D721Med (cell line): ENCODE measurements at places on chromosomes 7 and 10.

- DNase-seq = no peak
These were observed 39.6 kb downstream of the PPIF start for GRCh38 chr10:79386637-79387465.

GRCh38 chr10:119259345-119259744 is 52.0 kb downstream of the GRK5 start:
- DNase-seq = no peak

DNA sequence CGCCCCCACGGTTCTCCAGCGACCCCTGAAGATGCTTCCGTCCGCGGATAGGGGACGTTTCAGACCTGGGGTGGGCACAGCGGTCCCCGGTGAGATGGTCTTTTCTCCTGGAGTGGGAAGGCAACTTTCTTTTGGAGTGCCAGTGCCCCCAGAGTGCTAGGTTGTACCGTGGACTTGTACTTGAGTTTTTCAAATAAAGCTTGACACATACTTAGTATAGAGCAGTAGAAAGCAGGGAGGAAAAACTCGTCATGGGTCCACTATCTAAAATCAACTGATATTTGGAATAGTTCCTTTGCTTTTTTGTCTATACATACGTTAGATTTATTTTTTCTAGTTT is 28.4 kb downstream of the RBM20 start:
- no peak for DNase-seq

DNA sequence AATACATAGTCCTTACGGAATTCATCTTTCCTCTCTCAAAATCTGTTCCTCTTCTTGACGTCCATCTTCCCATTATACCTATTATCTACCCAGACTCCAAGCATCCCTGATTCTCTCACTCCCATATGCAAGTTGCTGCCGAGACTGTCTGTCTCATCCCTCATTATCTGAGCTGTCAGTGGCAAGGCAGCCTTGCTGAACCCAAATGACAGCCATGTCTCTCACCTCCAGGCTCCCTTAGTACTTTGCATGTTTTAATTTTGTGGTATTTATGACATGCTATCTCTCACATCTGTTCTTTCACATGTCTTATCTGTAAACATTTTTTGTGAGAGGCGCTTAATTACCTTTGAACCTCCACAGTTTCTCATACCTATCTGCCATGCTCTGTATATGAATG is 54.4 kb upstream of the IFRD1 start:
- DNase-seq = no peak

DNA sequence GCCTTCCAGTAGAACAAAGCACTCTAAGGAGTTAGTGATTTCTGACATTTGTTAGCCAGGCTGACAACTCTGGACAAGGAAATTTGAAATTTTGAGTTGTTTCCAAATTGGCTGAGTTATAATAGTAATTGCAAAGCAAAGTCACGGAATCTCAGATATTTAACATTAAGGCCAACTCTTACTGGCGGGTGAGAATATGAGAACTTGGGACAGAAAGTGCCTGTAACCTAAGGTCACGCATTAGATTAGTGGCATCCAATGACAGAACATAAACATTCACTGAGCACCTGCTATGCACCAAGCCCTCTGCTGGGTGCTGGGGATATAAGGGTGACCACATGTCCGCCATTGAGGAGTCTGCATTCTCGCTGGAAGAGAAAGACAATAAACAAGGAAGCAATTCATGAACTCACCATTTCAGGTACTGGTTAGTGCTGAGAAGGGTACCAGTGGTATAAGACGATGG is 45.5 kb upstream of the CHST15 start:
- DNase-seq = no peak

DNA sequence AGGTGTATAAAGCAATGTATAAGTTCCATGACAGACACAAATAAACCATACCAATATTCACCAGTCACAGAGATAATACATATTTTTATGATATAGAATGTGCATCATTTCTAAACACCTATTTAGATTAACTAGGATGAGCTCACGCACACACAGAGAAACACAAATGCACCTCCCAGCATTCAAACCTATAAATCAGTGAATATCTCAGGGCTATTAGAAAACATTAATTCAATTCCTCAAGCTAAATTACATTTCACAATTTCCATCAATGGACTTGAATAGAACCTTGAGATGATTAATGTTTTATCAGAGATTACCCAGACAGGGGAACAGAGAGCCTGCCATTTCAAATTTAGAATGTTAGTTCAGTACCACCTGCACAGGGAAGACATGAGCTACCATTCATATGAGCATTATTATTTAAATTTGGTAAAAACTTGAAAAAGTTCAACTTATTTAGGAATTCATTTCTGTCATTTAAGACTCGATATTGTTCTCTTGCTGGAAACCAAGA is 221.7 kb downstream of the PARD3 start:
- no peak for DNase-seq

DNA sequence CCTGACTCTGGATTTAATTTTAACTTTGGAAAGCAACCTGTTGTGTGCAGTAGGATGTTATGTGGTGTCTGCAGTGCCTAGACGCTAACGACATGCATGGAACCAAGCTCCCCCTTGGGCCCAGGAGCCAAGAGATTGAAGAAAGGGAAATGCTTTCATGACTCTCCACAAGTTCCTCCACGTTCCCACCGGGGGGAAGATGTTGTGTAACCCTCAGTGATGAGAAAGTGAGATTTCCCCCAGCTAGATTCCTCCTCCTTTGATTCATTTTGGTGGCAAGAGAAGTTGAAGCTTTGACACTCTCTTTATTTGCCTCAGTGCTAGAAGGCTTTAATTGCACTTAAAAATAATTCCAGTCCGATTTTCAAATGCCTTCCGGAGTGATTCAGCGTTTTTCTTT is 157.9 kb upstream of the INSYN2A start:
- DNase-seq = no peak

DNA sequence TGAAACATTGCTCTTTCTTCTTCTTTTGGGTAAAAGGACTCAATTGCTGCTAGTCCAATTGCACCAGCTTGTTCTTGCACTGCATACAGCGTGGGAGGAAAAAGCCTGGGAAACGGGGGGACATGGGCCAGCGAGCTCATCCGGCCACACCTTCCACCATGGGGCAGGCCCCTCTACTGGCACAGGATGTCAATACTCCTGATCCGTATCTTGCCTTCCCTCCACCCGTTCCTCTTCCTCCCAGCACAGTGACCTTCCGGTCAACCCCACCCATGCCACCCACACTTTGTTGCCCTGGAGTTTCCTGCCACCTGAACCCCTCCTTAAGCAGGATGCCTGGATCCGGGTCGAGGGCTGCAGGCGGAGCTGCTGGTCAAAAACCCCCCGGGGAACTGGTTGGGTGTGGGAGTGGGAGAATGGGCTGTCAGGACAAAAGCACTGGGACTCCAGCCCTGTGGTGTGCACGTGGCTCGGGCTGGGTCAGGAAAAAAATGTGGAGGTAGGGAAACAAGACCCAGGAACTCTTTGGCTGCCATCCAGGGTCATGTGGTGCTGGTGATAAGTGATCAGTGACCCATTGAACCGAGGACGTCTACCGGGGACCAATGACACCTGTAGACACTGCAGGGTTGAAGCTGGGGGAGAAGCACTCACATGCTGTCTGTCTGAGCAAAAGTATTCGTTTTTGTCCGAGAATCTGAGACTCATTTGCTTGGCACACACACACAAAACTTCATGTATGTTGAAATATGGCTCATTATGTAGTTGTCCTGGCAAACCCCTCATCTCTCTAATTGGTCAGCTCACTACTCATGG is 8.1 kb downstream of the IL2RA start:
- no peak for DNase-seq

- DNase-seq = no peak
These were observed 127.8 kb upstream of the RSU1 start for GRCh38 chr10:16944986-16945385.

- no peak for DNase-seq
These were observed 45.0 kb downstream of the ALOX5 start for GRCh38 chr10:45418849-45419675.

DNA sequence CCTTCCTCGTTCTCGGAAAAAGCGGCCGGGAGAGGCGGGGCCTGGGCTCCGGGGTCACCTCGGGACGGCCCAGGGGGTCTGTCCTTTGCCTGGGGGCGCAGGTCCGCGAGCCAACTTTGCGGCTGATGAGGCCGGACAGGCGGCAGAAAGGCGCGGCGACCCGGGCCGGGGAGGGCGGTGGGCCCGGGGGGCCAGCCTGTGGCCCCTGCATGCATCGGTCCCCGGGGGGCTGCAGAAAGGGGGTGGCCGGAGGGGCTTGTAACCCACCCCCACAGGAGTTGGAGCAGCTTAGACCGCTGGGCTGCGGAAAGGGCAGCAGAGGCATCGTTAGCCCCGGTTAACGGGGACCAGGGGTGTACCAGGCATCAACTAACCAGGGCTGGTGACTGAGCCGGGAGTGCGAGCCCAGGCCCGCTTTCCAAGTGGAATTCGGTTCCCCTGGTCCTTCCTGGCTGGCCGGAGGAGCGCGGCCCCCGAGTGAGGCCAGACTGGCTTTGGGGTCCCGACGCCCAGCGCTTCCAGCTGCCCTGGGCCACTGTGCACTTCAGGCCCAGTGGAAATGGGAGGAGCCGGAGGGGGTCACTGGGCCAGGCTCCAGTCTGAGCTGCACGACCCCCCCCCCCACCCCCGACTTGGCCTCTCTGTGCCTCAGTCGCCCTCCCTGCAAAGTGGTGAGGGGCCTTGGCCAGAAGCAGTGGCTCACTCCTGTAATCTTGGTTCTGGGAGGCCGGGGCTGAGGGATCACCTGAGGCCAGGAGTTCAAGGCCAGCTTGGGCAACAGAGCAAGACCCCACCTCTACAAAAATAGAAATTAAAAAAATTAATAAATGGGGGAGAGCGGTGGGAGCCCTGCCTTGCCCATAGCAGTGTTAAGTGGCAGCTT is 919 bp downstream of the SLC29A4 start:
- no peak for DNase-seq

GRCh38 chr10:123795846-123796590 is 95.6 kb downstream of the CPXM2 start:
- DNase-seq = no peak

- DNase-seq = no peak
These were observed 80.8 kb upstream of the PRSS1 start for GRCh38 chr7:142668495-142668894.

DNA sequence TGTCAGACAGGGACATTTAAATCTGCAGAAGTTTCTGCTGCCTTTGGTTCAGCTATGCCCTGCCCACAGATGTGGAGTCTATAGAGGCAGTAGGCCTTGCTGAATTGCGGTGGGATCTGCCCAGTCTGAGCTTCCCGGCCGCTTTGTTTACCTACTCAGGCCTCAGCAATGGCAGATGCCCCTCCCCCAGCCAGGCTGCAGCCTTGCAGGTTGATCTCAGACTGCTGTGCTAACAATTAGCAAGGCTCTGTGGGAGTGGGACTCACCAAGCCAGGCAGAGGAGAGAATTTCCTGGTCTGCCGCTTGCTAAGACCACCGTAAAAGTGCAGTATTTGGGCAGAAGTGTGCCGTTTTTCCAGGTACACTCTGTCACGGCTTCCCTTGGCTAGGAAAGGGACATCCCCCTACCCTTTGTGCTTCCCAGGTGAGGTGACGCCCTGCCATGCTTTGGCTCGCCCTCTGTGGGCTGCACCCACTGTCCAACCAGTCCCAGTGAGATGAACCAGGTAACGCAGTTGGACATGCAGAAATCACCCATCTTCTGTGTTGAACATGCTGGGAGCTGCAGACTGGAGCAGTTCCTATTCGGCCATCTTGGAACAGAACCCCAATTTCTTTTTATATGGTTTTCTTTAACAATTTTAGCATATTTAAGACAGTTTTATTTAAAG is 28.4 kb upstream of the VWDE start:
- no peak for DNase-seq

DNA sequence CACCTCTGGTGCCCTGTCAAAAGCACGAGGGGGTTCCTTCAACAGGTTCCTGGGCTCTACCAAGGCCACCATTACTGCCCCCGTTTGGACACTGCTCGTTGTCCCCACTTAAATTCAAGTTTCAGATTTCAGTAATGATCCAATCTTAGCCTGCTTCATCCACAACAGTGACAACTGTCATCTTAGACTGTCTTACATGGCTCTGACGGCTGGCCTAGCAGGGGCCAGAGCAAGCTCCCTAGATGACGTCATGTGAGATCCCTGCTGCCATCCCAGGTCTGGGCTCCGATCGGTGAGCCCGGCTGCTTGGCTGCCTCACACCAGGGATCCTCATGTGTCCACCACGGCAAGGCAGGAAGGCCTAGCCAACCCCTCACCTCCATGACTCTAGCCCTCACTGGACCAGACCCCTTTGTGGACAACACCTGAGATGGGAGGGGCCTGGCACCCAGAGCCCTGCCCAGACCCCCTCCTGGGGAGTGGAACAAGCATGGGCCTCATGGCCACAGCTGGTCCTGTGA is 82.5 kb downstream of the FAM53B start:
- no peak for DNase-seq

DNA sequence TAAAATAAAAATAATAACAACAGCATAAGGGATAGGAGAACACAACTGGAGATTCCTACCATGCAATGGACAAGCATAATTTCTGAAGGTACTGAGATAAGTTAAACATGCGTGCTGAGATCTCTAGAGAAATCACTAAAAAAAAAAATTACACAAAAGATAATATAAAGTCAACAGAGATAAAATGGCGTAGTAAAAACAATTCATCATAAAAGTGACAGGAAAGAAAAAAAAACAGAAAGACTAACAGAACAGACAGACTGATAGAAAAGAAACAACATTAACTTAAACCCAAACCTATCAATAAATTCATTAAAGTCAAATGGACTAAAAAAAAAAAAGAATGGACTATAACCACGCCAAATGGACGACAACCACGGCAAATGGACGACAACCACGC is 56.4 kb downstream of the NCAPG2 start:
- no peak for DNase-seq

- no peak for DNase-seq
These were observed 17.7 kb downstream of the SH2D4B start for GRCh38 chr10:80555415-80555814.

- no peak for DNase-seq
These were observed 6.8 kb upstream of the EIF3A start for GRCh38 chr10:119087271-119087882.

GRCh38 chr7:87475359-87476178 is at the start of gene ABCB4:
Gene ABCB4 (minus strand): TSS chr7:87475680. CDS start chr7:87475465, 215 bp downstream.
- DNase-seq = no peak

- no peak for DNase-seq
These were observed 167.0 kb downstream of the SNX13 start for GRCh38 chr7:17773289-17773626.

DNA sequence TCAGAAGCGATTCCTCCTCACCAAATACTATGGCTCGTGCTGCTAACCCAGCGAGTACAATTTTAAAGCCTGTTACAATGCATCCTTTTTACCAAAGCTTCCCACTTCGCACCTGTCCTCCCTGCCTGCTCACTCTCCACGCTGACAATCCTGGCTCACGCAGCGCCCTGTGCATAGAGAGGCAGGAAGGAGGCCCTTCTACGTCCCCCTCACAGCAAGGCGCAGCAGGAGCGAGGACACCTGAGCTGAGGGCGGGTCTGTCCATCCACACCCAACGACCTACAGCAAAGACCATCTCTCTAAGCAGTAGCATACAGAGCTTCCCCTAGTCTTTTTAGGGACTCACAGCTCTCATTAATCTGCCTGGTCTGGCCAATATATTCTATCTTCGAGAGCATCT is 46.0 kb downstream of the MKI67 start:
- DNase-seq = no peak
